Activated T-cell treated with anti-CD3 and anti-CD28 coated beads, Interleukin-2, amount 50 U/mL, for 1 hour (primary cell): ENCODE measurements at places on chromosomes 3 and 15.
A peak's percentile ranks its signal among the peaks of the same experiment; 100 is the strongest.

DNA sequence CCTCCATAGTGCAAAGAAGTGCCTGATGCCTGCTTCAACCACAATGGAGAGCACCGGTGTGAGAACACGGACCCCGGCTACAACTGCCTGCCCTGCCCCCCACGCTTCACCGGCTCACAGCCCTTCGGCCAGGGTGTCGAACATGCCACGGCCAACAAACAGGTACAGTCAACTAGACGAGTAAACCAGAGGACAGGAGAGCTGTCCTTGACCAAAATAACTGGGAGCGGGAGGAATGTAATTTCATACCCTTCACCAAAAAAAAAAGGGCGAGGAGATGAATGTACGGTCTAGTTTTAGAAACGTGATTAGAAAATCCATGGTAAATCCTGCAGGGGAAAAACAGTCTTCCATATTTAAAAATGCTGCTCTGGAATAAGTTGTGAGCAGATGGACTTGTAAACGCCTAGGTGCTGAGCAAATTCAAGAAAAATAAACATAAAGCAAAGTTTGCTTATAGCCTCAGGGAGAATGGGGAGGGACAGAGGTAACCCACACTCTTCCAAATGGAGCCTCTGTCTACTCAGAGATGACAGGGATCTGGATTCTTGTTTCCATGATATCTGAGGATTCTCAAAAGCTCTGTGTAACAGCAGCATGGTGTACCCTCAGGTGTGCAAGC is 8.4 kb downstream of the THBS1 start:
- no peak for DNase-seq

- DNase-seq: no peak
Observed at GRCh38 chr3:195059006-195059350, 212.0 kb downstream of the XXYLT1 start.

DNA sequence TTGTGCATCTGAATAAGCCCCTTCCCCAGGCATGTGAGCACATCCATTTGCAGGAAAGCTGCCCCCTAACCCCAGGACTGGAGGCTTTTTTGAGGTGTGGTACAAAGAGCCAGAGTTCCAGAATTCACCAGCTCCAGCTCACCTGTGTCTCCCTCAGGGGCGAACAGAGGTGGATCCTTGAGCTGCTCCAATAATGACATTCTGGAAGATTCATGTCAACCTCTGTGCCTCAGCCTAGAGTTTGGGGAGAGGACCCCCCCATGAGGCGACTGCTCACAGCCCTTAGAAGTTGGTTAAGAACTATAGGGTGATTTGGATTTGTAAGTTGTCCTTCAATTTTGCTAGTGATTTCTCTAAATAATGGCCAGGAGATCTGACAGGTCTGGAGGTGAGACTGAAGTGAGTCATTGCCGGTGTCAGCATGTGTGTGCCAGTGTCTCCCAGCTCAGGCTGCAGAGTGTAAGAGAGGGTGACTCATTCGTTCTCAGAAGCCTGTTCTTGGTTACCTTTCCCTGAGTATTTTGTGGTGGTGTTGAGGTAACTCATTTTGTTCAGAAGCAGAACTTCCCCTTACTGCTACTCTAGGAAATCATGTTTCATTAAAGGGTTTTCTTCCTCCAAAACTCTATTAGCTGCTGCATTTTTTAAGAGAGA is 136.9 kb upstream of the TOPAZ1 start:
- no peak for DNase-seq

DNA sequence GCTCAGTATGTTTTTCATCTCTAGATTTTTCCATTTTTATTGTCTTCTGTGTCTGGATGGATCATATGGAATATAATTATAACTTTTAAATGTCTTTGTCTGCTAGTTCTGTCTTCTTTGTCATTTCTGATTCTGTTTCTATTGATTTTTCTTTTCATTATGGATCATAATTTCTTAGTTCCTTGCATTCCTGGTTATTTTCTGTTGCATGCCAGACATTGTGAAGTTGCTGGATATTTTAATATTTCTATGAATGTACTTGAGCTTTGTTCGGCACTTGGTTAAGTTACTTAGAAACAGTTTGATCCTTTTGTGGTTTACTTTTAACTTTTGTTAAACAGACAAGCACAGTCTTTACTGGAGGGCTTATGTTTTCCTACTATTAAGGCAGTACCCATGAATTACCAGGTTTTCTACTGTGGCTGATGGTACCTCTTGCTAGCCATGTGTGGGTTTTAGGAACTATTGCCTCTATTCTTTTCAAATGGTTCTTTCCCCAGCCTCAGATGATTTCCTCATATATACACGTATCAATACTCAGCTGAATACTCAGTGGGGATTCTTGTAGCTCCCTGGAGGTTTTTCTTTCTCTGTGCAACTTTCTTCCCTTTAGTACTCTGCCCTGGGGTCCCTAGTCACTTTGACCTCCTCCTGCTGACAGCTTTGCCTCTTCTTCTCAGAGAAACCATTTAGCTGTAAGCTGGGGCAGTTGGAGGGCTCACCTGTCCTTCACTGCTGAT is 64.3 kb downstream of the RASA2 start:
- no peak for DNase-seq

DNA sequence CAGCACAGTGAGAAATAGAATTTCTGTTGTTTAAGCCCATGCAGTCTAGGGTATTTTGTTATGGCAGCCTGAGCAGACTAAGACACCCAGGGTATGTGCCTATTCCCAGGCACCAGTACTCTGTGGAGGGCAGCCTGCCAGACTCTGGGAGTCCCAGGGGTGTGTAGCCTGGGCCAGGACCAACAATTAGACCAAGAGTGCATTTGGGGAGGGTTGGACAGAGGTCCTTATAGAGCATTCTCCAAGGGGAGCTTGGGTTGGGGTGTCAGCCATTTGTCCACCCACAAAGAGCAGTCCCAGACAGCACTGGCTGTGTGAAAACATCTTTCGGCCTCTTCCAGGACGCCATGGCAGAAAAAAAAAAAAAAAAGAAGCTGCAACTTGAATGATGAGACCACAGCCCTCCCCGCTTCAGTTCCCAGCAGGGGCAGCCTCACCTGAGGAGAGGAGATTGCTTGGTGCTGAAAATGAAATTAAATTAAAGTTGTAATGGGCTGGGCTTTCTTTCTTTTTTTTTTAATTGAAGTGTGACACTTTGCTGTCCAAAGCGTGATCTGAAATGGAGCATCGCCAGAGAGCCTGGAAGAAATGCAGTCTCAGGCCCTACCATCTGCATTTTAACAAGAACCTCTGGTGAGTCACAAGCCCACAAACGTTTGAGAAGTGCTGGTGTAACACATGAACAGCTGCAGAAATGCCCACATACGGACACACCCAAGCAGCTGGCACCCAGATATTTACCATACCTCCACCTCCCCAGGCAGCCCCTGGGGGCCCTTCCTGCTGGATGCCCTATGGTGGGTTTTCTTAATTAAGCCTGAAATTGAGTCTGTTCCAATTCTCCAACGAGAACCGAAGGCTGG is 21.3 kb upstream of the CAV3 start:
- no peak for DNase-seq

DNA sequence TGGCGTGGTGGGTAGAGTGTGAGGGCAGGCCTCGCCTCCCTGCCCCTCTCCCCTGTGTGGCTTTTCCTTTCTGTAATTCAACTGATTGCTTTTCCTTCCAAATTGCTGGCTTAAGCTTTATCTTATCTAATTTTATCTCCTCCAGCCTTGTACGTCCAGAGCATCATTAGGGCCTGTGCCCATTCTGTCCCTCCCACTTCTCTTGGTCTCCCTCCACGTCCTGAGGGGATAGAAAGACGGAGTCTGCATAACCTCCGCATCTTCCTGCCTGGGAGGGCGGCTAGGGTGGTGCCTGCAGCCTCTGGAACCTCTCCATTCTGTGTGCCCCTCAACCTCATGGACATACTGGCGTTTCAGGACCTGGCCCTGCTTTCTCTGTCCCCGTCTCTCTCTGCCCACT is 39.8 kb downstream of the CACNA1D start:
- DNase-seq: no peak

DNA sequence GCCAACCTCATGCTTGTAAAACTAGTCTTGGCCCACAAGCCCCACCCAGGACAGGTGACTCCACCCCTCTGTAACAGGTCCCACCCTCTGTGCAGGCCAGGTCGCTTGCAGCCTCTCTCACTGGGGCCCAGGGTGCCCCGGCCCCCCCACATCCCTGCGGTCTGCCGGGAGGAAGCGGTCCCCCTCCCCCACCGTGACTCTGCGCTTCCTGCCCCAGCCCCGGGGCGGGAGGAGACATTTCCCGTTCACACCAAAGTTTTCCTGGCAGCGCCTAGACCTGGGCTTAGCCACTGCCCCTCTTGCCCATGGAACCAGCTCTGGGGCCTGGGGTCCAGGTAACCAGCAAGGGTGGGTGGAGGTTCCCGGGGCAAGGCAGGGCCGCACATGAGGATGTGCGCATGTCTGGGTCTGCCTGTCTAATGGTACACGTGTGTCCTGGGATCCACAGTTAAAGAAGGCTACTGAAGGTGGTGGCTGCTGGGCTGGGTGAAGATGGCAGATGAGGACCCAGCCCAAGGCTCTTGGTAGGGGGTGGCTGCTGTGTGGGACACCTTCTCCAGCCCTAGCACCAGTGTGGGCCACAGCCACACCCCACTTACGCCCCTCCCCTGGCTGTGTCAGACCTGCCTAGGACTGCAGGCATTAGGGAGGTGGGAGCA is 8.4 kb downstream of the NBEAL2 start:
- DNase-seq: peak; percentile 87
